NCI-H82 (cell line): ENCODE measurements at places on chromosomes 5 and 9.

DNA sequence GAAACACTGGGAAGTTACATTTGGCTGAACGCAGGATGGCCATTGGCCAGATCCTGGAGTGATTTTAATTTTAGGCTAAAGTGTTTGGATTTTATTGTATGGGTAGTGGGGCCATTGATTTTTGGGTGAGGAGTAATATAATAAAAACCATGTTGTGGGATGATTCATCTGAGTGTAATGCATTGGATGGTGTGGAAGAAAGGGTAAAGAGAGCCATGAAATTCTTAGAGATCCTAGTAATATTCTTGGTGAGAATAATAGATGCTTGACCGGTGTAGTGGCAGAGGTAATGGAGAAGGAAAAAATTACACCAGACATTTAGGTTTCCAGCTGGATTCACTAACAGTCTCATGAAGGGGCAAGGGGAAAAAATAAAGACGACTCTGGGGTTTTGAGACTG, 158.1 kb downstream of the NPR3 start:
- no peak for DNase-seq

DNA sequence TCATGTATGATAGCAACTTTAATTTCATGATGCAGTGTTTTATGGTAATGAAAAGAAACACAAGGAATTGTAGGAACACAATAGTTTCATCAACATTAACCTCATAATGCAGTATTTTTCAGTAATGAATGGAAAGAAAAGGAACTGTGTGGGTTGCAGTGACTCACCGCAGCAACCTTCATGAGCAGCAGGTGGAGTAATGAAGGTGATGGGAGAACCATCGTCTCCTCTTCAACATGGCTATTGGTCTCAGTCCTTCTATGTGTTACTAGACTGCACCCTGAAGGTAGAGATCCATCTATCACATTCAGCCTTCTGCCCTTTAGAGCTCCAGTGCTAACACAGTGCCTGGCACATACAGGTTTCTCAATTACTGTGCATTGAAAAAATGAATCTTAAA, 58.0 kb downstream of the TMEM215 start:
- DNase-seq, result no peak

GRCh38 chr9:128809831-128810230, 8.5 kb upstream of the ENDOG start:
- no peak for DNase-seq

GRCh38 chr9:69877852-69878514, 57.4 kb downstream of the CFAP95 start:
- peak; percentile 64 for DNase-seq

DNA sequence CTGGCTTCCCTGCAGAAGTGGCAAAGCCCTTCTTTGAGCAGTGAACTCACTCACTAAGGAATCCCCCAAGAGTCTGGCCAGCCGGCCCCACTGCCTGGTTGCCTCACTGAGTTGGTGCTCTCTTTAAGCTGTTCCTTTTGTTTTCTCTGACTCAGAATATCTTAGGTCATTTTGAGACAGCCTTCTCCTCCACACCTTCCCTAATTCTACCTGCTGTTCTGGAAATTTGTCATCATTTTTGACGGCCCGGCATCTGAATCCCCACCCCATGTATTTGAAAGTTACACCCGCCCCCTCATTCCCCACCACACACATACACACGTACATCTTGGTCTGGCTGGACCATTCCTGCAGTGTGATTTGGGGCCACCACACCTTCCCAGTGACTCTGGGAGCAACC, 41.8 kb downstream of the FGF1 start:
- DNase-seq, result no peak
